GM12865 (cell line): ENCODE measurements at places on chromosomes 3 and 15.

GRCh38 chr15:73867956-73868355, 5.4 kb upstream of the TBC1D21 start:
- no peak for DNase-seq

GRCh38 chr15:67242708-67243111, 11.8 kb downstream of the AAGAB start:
- DNase-seq: no peak

GRCh38 chr3:183285828-183286457, 32.9 kb downstream of the B3GNT5 start:
- DNase-seq: peak; percentile 92

DNA sequence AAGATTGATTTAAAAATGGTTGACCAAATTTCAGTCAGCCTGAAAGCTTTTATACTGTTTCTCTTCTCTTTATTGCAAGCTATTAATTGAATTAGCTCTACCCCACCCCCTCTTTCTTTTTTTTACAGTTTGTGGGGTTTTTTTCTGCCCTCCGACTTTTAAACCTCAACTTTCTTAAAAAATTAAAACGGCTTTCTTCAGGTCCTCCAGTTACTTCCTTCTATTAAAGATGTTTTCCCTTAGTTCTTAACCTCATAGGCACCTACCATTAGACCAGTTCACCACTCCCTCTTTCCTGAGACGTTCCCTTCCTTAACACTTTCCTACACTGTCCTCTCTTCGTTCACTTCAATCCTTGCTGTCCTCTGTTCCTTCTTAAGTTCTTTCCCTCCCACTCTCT, 52.4 kb downstream of the ATP8B4 start:
- DNase-seq: no peak

GRCh38 chr15:35195649-35196048, 110.6 kb upstream of the NANOGP8 start:
- DNase-seq: no peak

DNA sequence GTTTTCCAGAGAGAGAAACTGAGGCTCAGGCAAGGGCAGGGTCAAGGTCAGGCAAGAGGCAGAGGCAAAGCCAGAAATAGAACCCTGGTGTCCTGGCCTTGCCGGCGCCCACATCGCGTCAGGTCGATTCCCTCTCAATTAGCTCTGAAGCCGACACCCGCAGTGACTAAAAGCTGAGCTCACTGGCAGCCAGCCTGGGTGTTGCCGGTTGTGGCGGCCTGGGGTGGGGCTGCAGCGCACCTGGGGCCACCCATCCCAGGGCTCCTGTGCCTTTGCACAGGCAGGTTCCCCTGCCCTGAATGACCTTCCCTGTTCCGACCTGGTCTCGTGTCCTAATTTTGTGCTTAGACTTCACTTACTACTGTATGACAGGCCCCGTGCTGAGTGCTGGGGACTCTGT, 6.2 kb downstream of the SEMA3F start:
- DNase-seq: no peak

DNA sequence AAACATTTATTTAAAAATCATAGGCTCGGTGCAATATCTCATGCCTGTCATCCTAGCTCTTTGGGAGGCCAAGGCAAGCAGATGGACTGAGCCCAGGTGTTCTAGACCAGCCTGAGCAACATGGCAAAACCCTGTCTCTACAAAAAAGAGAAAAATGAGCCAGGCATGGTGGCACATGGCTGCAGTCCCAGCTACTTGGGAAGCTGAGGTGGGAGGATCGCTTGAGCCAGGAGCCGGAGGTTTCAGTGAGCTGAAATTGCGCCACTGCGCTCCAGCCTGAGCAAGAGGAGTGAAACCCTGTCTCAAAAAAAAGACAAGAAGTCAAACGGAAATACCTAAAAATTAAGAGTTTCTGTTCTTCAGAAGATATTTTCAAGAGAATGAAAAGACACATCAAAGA, 122.3 kb downstream of the RSL24D1 start:
- DNase-seq: no peak

DNA sequence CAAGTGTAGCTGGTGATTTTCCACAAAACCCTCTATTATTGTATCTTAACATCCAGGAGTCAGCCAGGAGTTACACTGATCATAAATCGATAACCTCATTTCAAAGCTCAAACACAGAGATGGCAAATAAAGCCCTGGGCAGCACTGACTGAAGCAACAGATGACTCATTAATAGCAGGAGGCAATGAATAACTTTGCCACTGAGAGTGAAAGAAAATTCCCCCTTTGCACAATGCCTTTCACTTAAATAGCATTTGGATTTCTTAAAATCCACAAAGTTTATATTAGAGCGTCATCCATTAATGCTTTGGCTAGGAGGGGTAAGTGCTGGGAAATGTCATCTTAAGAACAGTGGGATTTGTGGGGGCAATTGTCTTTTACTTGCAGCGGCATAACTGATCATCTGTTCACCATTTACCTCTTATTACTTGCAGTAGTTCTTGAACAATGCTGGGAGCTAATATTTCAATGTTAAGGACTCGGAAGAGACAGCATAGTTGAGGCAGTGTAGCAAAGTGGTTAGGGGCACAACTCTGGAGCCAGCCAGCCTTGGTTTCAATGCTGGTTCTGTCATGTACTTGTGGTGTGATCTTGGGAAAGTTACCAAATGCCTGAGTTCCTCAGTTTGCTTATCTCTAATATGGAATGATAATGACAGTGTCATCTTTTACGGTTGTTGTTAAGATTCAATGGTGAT, 630.4 kb upstream of the TBL1XR1 start:
- no peak for DNase-seq

DNA sequence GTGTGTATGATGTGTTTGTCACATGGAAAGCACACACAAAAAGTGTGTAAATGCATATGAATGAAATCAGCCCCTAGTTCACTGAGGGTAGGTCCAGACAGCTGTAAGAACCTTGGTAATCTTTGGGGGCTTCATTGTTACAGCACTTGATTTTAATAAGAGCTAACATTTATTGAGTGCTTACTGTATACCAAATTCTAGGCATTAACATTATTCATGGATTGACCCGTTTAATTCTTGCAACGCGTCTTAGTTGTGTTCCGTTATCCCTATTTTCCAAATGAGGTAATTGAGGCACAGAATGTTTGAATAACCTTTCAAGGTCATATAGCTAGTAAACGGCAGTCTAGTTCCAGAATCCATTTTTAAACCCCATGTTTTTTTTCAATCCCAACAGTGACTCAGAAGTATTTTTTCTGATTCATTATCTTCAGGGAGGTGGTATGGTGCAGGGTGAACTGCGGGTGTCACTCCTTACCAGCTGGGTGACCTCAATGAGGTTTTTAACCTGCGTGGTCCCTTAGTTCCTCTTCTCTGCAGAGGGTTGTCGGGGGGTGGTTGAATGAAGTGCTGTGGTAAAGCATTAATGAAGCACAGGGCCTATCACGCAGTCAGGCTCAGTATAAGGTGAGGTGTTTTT, 14.2 kb downstream of the RAB8B start:
- DNase-seq: peak; percentile 54

- no peak for DNase-seq
These were observed 39.1 kb downstream of the MAP2K1 start for GRCh38 chr15:66425837-66426236.
